ENCODE measurements at places on chromosomes 13 and 19. TPM values are rescaled to one million over a fixed set of nuclear protein-coding genes. Genes with fewer than 3 reads are reported as not detected.

GRCh38 chr13:113493315-113493951 lies 2.9 kb upstream of the DCUN1D2 start:
- peaks cover 13% of the 10 kb centered on the region for H3K36me3 ChIP-seq
- H3K27me3 ChIP-seq = no peaks in the 10 kb centered on the region
- DNase-seq = peak; percentile 95
- no peak overlapping the region for H3K4me3 ChIP-seq
- H3K4me1 ChIP-seq = peaks cover 49% of the 10 kb centered on the region

DNA sequence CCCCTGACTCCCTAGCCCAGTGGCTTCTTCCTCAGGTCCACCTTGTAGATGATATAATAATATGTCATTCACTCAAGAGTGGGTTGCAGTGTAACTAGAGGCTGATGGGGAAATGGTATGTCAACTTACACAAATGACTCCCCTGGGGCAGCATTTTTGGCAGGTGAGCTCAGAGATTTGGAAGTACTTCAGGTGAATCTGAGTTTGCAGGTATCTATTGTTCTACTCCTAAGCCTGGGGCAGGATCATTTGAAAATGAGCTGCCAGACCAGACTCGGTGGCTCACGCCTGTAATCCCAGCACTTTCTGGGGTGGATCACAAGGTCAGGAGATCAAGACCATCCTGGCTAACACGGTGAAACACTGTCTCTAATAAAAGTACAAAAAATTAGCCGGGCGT lies 11.6 kb upstream of the CNMD start:
- peaks cover 4% of the 10 kb centered on the region for H3K27me3 ChIP-seq
- no peak overlapping the region for H3K27ac ChIP-seq
- DNase-seq = no peak
- H3K36me3 ChIP-seq = no peaks in the 10 kb centered on the region
- no peak overlapping the region for H3K4me3 ChIP-seq

Gene CEACAM3
- total RNA-seq = not detected

- H3K4me1 ChIP-seq = peaks cover 2% of the 10 kb centered on the region
- no peak overlapping the region for H3K27ac ChIP-seq
- no peaks in the 10 kb centered on the region for H3K27me3 ChIP-seq
- H3K4me3 ChIP-seq = no peak overlapping the region
- DNase-seq = no peak
Observed at GRCh38 chr13:24129914-24130774, 30.4 kb upstream of the SPATA13 start.

Gene PRSS57
- not detected for total RNA-seq

Gene CLDN10
- total RNA-seq = not detected

Gene ZNF582
- 2.9 TPM for total RNA-seq

Gene NCAN
- total RNA-seq = not detected

Gene TEAD2
- 89.4 TPM for total RNA-seq

Gene GZMM
- total RNA-seq = not detected

DNA sequence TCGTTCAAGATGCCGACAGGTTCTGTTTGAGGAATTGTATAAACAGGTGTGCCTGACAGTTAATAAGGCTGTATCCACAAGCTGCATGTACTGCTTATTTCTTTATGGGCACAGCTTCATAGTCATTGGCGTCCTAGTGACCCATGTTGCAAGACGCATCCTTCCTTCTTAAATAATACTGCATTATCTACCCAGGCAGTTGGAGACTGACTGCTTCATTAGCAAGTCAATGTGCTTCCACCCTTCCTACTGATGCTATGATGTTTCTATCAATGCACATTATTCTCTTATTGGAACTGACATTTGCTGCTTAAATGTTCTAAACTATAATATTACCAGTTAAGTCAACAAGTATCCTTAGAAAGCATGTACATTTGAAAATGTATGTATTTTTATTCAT lies 950.0 kb upstream of the MIR17HG start:
- H3K27ac ChIP-seq = no peak overlapping the region
- DNase-seq = no peak
- H3K36me3 ChIP-seq = no peaks in the 10 kb centered on the region
- no peaks in the 10 kb centered on the region for H3K27me3 ChIP-seq

Gene PEG3
- total RNA-seq = 0.27 TPM

Gene NTF4
- not detected for total RNA-seq

DNA sequence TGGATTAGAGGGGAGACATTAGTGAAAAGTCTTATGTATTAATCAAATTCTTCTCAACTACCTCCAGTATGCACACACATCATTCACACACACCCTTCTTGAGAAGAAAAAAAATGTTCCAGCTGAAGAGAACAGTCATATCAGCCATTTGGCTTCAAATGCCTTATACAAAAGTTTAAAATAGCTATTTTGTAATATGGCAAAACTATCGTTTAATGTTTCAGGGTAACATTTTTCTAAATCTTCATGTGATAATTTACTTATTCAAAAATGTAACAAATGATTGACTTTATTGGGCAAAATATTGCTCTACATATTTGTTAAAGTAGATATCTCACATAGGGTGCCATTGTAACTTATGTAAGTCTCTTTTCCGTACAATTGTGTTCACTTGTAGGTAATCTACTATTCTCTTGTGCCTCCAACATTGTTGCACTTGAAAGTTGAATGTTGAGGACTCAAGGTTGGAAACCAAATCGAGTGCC lies 13.6 kb downstream of the ZIC2 start:
- H3K4me3 ChIP-seq = no peak overlapping the region
- no peaks in the 10 kb centered on the region for H3K4me1 ChIP-seq
- no peak for DNase-seq
- H3K27me3 ChIP-seq = peaks cover 83% of the 10 kb centered on the region

DNA sequence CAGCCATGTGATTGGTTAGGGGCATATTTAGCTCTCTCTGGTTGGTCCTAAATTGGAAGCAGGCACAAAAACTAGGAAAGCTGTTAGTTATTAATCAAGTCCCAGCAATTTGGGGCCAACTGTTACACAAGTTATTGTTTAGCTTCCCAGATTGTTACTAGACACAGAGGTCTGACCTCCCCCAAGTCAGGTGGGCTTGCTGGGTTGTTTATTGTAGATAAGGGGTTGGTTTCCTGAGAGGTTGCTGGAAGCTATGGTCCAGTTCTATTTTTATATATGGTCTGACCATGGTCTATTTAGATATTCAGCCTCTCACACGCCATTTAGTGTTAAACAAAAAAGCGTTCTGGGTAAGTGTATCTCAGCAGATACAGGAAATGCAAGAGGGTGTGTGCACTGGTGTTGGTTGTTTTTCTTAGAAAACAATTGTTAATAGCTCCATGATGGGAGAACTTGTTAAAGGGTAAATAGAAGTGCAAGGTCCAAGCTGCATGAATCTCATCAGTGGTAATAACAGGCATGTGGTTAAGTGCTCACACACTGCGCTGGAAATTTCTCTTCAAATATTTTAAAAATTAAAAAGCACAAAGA lies 150.0 kb downstream of the RAP2A start:
- peaks cover 4% of the 10 kb centered on the region for H3K27me3 ChIP-seq
- no peak overlapping the region for H3K4me3 ChIP-seq
- H3K27ac ChIP-seq = no peak overlapping the region
- H3K36me3 ChIP-seq = no peaks in the 10 kb centered on the region

Gene THSD8
- 13.2 TPM for total RNA-seq

DNA sequence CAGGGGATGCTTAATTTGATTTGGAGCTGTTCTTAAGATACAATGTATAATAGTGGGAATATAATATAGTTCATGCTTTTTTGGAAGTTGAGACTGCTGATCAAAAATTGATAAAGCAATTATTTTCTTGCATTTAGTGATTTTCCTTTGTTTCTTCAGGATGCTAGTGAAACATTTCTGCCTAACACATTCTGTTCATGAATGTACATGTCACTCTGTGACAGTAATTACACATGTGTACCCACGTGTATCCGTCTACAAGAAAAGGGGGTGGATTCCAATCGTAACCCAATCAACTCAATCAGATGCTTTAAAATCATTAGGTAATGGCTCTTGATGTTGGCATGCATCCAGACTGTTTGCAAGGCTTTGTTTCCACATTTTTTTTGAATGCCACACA lies 5.0 kb upstream of the FRY start:
- no peaks in the 10 kb centered on the region for H3K27me3 ChIP-seq
- no peaks in the 10 kb centered on the region for H3K36me3 ChIP-seq
- no peak overlapping the region for H3K4me3 ChIP-seq

- DNase-seq = peak; percentile 23
- no peaks in the 10 kb centered on the region for H3K27me3 ChIP-seq
- no peaks in the 10 kb centered on the region for H3K36me3 ChIP-seq
- no peak overlapping the region for H3K4me3 ChIP-seq
Observed at GRCh38 chr13:40376867-40377535, 289.4 kb downstream of the FOXO1 start.

DNA sequence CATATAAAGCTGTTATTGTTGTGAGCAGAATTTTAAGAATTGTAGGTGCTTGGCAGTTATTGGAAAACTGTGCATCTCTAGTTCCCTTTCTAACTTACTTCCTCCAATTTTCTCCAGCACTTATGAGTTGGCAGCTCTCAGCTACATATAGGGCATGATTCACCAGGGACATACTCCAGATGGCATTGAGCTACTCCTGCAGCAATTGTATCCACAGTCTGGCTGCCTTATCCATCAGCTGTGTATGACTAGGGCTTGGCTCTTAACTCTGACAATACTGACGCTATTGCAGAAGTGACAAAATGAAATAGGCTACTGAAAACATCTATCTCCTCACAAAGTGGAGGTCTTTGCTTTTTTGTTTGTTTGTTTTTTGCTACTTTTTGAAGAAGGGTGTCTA lies 276.7 kb downstream of the POU4F1 start:
- H3K36me3 ChIP-seq = no peaks in the 10 kb centered on the region
- H3K27me3 ChIP-seq = no peaks in the 10 kb centered on the region
- H3K4me1 ChIP-seq = peaks cover 6% of the 10 kb centered on the region
- no peak overlapping the region for H3K4me3 ChIP-seq

DNA sequence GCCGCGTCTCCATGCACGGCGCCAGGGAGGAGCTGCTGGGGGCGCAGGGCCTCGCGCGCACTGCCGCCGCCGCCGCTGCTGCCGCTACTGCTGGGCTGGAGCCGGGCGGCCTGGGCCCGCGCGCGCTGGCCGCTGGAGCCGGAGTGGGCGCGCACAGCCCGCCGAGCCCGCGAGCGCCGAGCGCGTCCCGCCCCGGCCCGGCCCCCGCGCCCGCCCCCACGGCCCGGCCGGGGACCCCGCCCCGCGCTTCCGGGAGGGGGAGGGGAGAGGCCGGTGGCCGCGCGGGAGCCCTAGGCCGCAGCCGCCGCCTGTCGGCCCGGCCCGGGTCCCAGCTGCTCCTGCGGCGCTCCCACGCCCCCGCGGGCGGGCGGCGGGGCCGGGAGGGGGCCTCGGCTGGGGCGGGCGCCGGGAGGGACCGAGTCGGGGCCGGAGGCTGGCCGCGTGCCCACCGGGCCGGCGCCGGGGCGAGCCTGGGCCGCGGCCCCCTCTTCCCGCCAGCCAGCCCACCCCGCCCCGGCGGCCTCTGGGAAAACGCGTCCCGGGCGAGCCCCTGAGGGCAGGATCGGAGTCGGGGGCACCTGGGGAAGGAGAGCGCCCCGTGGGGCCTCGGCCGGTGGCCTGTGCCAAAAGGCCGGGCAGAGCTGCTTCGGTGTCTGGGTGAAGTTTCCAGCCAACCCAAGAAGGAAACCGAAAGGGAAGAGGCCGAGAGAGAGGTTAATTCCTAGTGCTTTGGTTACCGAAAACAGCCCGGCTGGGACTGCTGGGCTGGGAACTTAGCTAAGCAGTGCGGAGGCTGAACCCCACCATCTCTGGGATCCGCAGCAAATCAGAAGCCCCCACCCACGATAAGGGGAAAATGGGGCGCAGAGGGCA lies at the start of gene STK24:
Gene STK24 (minus strand): TSS at position 145 of the 873 bp plus-strand sequence. CDS start 321 bp downstream, outside the sequence.
- DNase-seq = peak; percentile 78
- H3K4me1 ChIP-seq = peaks cover 20% of the 10 kb centered on the region
- H3K36me3 ChIP-seq = no peaks in the 10 kb centered on the region

DNA sequence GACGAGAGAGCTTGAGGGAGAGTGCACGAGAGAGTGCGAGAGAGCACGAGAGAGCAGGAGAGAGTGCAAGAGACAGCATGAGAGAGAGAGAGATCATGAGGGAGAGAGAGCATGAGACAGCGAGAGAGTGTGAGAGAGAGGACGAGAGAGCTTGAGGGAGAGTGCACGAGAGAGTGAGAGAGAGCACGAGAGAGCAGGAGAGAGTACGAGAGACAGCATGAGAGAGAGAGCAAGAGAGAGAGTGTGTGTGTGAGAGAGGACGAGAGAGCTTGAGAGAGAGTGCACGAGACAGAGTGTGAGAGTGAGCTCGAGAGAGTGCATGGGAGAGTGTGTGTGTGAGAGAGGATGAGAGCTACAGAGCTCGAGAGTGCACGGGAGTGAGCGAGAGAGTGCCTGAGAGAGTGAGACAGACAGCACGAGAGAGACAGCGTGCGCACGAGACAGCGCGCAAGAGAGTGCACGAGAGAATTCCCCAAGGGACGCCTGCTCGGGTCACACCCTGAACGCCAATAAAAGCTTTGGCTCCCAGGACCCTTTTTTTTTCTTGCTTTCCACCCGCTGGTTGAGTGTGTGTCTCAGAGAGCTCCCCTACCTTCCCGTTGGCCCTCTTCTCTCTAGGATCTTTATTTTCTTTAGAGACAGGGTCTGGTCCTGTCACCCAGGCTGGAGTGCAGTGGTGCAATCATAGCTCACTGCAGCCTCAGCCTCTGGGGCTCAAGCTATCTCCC lies 3.7 kb downstream of the CD70 start:
- peaks cover 43% of the 10 kb centered on the region for H3K27me3 ChIP-seq
- no peak overlapping the region for H3K27ac ChIP-seq
- no peak overlapping the region for H3K4me3 ChIP-seq
- no peaks in the 10 kb centered on the region for H3K4me1 ChIP-seq
- no peak for DNase-seq
- H3K36me3 ChIP-seq = no peaks in the 10 kb centered on the region

GRCh38 chr13:29756506-29756905 lies 93.9 kb downstream of the UBL3 start:
- H3K4me3 ChIP-seq = no peak overlapping the region
- no peak overlapping the region for H3K27ac ChIP-seq

Gene PTPRH
- 1.00 TPM for total RNA-seq

Gene LACC1
- total RNA-seq = 4.0 TPM

GRCh38 chr13:40682449-40683240 lies 16.2 kb upstream of the FOXO1 start:
- no peaks in the 10 kb centered on the region for H3K27me3 ChIP-seq
- H3K27ac ChIP-seq = peak overlapping the region; percentile 73
- no peaks in the 10 kb centered on the region for H3K36me3 ChIP-seq

- no peak for DNase-seq
- H3K36me3 ChIP-seq = no peaks in the 10 kb centered on the region
- H3K4me1 ChIP-seq = peaks cover 2% of the 10 kb centered on the region
- no peaks in the 10 kb centered on the region for H3K27me3 ChIP-seq
- H3K27ac ChIP-seq = no peak overlapping the region
Observed at GRCh38 chr19:18063463-18063862, 23.3 kb downstream of the IL12RB1 start.

Gene CEACAM1
- 2.1 TPM for total RNA-seq

Gene ZNF541
- total RNA-seq = not detected

Gene CEACAM16
- not detected for total RNA-seq

DNA sequence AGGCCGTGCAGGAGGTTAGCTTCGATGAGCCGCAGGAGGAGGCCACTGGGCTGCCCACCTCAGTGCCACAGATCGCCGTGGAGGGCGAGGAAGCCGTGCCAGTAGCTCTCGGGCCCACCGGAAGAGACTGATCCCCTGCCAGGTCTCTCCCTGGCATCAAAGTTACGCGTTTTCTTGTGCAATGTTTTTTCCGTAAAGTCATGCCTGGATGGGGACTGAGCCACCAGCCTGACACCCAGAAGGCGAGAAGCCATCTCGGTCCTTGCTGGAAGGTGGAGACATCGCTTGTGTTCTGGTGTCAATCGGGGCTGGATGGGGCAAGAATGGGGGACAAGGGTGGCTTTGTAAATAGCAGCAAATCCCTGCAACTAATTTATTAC lies 3.4 kb upstream of the PIK3R2 start:
- peaks cover 14% of the 10 kb centered on the region for H3K4me1 ChIP-seq
- DNase-seq = no peak
- no peaks in the 10 kb centered on the region for H3K36me3 ChIP-seq
- H3K27me3 ChIP-seq = no peaks in the 10 kb centered on the region
- no peak overlapping the region for H3K27ac ChIP-seq

Gene PTGIR
- 1.1 TPM for total RNA-seq
